ENCODE measurements at places on chromosomes 1 and 21. TPM values are rescaled to one million over a fixed set of nuclear protein-coding genes. Genes with fewer than 3 reads are reported as not detected.

Gene SPRR2D
- not detected for total RNA-seq

Gene SPOCD1
- total RNA-seq, result 1.4 TPM

- no peak overlapping the region for H3K4me3 ChIP-seq
- no peak overlapping the region for H3K27ac ChIP-seq
- no peaks in the 10 kb centered on the region for H3K27me3 ChIP-seq
- no peaks in the 10 kb centered on the region for H3K36me3 ChIP-seq
These were observed 12.4 kb downstream of the HS2ST1 start for GRCh38 chr1:86926883-86927282.

- H3K4me3 ChIP-seq, result no peak within 1 kb of the TSS
- H3K27me3 ChIP-seq, result no peaks in the 10 kb centered on the region
- H3K4me1 ChIP-seq, result peaks cover 18% of the 10 kb centered on the region
- no peaks in the 10 kb centered on the region for H3K36me3 ChIP-seq
- no peak for DNase-seq
These were observed at the start of gene KRTAP10-6 for GRCh38 chr21:44592446-44593311. TSS of gene KRTAP10-6 (minus strand) at chr21:44592505. CDS start at chr21:44592484, 21 bp downstream.

- no peak overlapping the region for H3K4me3 ChIP-seq
- H3K27me3 ChIP-seq, result no peaks in the 10 kb centered on the region
- peaks cover 2% of the 10 kb centered on the region for H3K36me3 ChIP-seq
- no peak overlapping the region for H3K27ac ChIP-seq
- H3K4me1 ChIP-seq, result no peaks in the 10 kb centered on the region
These were observed 22.2 kb upstream of the ARHGEF16 start for GRCh38 chr1:3432306-3432705.

DNA sequence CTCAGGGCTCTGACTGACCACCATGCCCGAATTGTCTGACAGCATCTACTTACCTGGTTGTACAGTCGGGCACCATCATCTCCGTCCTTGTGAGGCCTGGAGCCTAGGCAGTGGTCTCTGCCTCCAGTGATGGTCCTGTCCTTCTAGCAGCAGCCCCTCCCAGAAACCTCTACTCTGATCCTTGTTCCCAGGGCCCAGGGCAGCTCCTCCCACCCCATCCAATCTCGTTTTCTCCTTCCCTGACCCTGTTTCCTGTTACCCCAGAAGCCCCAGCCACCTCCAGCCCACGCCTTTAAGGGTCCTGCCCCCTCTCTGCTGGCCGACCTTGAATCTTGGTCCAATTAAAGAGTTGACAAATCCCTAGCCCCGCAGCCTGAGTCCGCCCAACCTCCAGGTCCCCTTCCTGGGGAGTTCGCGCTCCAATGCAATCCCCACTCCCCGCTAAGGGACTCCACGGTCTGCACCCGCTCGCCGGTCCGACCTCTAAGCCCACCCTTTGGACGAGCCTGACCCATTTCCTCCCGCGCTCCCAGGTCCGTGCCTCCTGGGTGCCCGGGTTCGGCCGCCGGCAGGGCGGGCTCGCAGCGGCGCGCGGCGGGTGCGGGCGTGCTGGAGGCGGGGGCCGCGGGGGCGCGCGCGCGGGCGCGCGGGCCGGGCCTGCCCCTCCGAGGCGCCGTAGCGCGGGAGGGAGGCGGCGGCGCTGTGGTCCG is at the start of gene B4GALT2:
TSS of gene B4GALT2 (plus strand) at position 660 of the 710 bp plus-strand sequence. CDS start 1,951 bp downstream, outside the sequence.
- H3K27ac ChIP-seq, result no peak within 1 kb of the TSS
- no peaks in the 10 kb centered on the region for H3K27me3 ChIP-seq
- DNase-seq, result peak; percentile 46

DNA sequence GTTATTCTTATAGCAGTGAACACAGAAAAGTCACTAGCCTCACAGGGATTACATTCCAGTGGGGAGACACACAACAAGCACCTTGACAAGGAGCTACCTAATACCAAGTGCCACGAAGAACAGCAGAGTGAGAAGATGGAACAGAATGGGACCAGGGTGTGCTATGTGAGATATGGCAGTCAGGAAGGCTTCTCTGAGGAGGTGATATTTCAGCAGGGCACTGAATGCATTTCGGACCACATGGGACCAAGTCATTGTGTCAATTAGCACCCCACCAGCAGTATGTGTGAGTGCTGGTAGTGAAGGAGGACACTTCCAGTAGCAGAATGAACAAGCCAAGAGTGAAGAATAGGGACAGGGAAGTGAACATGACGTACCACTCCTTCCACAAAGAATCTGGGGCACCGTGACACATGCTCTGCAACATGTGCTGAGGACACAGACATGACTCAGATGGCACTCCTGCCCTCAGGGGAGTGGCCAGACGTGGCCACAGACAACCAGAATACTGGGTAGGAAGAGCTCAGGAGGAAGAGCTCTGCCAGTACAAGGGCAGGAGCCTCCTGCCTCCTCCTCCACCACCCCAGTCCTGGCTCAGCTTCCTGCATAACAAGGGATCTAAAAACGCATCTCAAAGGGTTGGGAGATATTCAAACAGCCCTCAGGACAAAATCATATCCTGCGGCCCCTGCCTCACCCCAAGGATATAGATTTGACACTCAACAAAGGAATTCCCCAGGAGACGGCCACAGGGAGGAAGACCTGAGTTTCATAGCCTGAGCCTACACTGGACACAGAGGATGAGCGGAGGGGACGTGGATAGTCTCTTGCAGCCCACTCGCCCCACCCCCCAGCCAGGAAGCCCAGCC is 102.5 kb downstream of the TRABD2B start:
- H3K4me1 ChIP-seq, result peaks cover 18% of the 10 kb centered on the region
- no peak overlapping the region for H3K27ac ChIP-seq
- peaks cover 11% of the 10 kb centered on the region for H3K27me3 ChIP-seq
- no peak overlapping the region for H3K4me3 ChIP-seq

- H3K36me3 ChIP-seq, result no peaks in the 10 kb centered on the region
- no peaks in the 10 kb centered on the region for H3K4me1 ChIP-seq
- DNase-seq, result peak; percentile 68
These were observed at the start of gene ST6GALNAC5 for GRCh38 chr1:76867342-76868130. TSS of gene ST6GALNAC5 (plus strand) at chr1:76867480.

GRCh38 chr21:44991538-44992483 is 52.0 kb downstream of the SLX9 start:
- no peak overlapping the region for H3K4me3 ChIP-seq
- no peaks in the 10 kb centered on the region for H3K36me3 ChIP-seq
- DNase-seq, result no peak
- peaks cover 27% of the 10 kb centered on the region for H3K4me1 ChIP-seq
- H3K27ac ChIP-seq, result no peak overlapping the region
- H3K27me3 ChIP-seq, result no peaks in the 10 kb centered on the region

DNA sequence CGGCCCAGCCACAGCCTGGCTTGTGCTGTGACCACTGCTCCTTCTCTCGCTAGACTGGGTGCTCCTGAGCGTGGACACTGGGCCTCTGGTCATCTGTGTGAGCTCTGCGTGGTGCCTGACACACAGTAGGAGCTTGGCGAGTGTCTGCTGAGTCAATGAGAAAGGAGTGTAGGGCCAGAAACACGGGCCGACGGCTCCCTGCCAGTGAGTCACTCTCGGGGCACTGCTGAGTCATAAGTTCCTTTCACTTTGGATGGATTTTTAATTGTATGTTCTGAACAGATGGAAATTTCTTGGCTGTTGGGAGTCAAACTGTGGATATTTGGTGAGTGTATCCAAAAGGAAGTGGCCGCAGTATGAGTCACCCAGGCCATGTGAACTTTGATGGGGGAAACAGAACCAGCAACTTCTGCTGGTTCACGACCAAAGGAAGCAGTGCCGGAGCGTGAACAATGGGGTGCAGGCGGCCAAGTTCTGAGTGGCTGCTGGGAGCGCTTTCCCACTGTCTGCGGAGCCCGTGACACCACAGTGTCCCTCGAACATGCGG is 41.0 kb upstream of the COL18A1 start:
- no peaks in the 10 kb centered on the region for H3K36me3 ChIP-seq
- no peak overlapping the region for H3K27ac ChIP-seq
- H3K4me3 ChIP-seq, result no peak overlapping the region
- DNase-seq, result peak; percentile 99

GRCh38 chr1:230745071-230745470 is 2.1 kb upstream of the CAPN9 start:
- DNase-seq, result no peak
- H3K4me1 ChIP-seq, result peaks cover 10% of the 10 kb centered on the region
- H3K27ac ChIP-seq, result no peak overlapping the region
- no peaks in the 10 kb centered on the region for H3K27me3 ChIP-seq
- no peak overlapping the region for H3K4me3 ChIP-seq
- H3K36me3 ChIP-seq, result no peaks in the 10 kb centered on the region

DNA sequence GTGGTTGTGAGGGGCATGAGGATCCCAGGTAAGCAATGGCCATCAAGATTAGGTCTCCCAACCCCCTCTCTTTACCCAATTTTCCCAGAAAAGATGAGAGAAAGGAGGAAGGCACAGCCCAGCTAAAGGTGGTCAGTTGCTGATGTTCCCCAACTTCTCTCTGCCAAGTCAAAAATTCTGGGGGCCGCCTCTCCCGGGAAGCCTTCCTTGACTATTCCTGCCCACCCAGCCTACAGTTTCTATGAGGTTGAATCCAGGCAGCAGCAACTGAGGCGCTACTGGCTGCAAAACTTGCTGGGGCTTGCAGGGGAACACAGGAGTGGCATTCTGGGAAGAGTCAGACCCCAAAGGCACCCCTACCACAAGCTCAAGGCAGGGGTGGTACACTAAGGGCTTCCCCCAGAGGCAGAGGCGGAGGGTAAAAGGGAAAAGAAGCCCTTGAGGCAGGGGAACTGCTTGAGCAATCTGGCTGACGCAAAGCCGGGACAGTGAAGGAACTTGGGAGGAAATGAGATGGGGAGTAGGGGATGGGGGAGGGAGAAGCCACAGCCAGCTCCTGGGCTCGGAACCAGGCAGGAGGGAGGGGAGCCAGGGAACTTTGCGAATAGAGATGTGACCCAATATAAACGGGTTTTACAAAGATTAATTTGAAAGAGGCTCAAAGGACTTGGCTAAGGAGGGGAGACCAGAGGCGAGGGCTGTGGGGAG is 31.2 kb downstream of the SDC3 start:
- no peak overlapping the region for H3K4me3 ChIP-seq
- no peak for DNase-seq
- H3K27me3 ChIP-seq, result no peaks in the 10 kb centered on the region
- no peaks in the 10 kb centered on the region for H3K36me3 ChIP-seq
- no peaks in the 10 kb centered on the region for H3K4me1 ChIP-seq

DNA sequence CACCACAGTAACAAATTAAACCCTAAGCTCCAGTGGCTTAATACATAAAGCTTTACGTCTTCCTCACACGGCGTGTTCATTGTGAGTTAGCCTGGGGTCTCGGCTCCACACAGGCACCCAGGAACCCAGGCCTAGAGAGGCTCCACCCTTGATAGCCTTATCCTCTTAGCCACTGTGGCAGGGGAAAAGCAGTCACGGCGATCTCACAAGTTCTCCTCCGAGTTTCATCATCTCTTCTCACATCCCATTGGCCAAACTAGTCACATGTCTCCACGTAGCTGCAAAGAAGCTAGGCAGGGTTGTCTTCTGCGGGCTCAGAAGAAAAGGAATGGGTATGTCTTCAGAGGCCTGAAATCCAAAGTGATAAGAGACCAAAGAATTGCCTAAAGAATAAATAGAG is 122.3 kb upstream of the GRIK3 start:
- no peaks in the 10 kb centered on the region for H3K27me3 ChIP-seq
- no peak overlapping the region for H3K27ac ChIP-seq
- no peaks in the 10 kb centered on the region for H3K4me1 ChIP-seq
- H3K4me3 ChIP-seq, result no peak overlapping the region
- no peak for DNase-seq

DNA sequence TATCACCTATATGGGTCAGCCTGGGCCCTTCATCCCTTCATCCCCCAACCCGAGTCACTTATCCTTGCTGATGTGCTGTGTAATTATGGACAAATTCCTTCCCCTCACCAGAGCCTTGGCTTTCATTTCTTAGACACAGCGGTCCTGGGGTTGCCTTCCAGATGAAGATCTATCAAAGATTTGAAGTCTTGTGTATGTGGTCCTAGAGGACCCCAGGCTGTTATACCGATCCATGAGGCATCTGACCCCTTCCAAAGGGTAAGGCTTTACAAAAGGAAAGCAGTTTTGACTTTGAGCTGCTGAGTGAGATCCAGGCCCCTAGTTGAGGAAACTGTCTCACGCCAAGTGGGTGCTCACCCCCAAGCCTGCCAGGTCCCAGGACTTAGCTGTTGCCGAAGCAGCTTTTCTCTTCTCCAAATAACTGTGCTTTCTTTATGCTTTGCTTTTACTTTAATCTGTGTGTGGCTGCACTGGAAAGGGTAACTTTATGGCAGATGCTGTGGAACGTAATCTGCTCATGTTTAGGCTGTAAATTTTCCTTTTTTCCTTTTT is 37.6 kb downstream of the MAN1C1 start:
- H3K4me3 ChIP-seq, result no peak overlapping the region
- no peaks in the 10 kb centered on the region for H3K27me3 ChIP-seq
- H3K4me1 ChIP-seq, result peaks cover 40% of the 10 kb centered on the region
- H3K27ac ChIP-seq, result no peak overlapping the region
- no peak for DNase-seq

DNA sequence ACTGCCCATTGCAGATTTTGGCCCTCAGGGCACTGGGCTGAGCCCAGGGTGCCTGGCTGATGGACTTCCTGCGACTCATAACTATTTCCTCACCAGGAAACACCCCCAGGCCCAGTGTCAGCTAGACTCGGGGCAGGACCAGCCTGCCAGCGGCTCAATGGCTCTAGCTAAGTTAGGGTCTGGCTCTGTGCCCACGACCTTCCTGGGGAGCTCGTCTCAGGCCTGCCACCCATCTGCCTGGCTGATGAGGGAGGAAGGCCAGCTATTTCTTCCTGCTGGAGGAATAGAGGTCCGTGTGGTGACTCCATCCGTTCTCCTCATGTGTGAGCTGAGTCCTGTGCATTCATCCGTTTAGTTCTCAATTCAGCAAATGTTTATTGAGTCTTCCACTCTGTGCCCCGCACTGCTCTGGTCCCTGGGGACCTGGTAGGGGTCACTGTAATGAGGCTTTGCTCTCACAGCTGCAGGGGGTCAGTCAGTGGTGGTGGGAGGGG is 44.5 kb downstream of the KIRREL1 start:
- H3K36me3 ChIP-seq, result no peaks in the 10 kb centered on the region
- H3K4me3 ChIP-seq, result no peak overlapping the region
- H3K27ac ChIP-seq, result no peak overlapping the region
- H3K4me1 ChIP-seq, result no peaks in the 10 kb centered on the region
- no peaks in the 10 kb centered on the region for H3K27me3 ChIP-seq

GRCh38 chr1:2910211-2910610 is 108.7 kb upstream of the TTC34 start:
- no peak for DNase-seq
- no peaks in the 10 kb centered on the region for H3K4me1 ChIP-seq
- H3K4me3 ChIP-seq, result no peak overlapping the region
- no peak overlapping the region for H3K27ac ChIP-seq

DNA sequence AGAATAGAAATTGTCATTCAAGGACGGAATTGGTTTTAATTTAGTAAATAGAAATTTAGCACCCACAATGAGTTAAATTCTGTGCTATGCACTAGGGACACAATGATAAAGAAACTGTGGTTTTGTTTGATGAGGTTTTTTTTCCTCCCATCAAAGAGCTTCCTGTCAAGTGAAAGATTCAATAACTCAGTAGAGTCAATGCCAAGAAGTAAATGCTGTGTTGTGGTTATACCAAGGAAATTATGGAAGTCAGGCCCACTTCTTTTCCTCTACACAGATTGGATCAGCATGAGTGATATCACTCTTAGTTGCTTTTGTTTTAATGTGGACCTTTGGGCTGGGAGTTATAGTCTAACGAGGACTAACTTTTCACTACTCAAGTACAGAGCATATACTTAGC is 1269.6 kb upstream of the ADGRL2 start:
- no peak overlapping the region for H3K4me3 ChIP-seq
- H3K27ac ChIP-seq, result no peak overlapping the region
- no peaks in the 10 kb centered on the region for H3K36me3 ChIP-seq
- H3K27me3 ChIP-seq, result no peaks in the 10 kb centered on the region

- DNase-seq, result no peak
- no peaks in the 10 kb centered on the region for H3K27me3 ChIP-seq
- H3K4me1 ChIP-seq, result no peaks in the 10 kb centered on the region
- no peak overlapping the region for H3K4me3 ChIP-seq
These were observed 209.6 kb downstream of the BACH1 start for GRCh38 chr21:29508301-29508700.
